Suppressor macrophage treated with lipopolysaccharide for 4 hours (primary cell): ENCODE measurements at places on chromosomes 2 and 18.

DNA sequence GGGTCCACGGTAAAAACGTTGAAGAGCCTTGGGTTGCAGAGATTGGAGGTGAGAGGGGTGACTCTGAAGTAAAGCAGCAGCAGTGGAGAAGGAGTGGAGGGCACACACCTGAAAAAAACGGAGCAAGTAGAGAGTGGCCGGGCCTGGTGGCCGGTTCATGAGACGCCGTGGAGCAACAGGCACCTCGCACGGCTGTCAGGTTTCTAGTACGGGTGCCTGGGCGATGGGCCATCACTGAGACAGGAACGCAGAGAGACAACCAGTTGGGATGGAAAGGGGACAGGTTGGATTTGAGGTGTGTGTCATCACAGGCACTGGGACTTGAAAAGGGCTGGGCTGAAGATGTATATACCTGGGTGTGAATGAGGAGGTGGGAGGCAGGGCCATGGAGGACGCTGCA lies 104.2 kb downstream of the MTCL1 start:
- DNase-seq = no peak

DNA sequence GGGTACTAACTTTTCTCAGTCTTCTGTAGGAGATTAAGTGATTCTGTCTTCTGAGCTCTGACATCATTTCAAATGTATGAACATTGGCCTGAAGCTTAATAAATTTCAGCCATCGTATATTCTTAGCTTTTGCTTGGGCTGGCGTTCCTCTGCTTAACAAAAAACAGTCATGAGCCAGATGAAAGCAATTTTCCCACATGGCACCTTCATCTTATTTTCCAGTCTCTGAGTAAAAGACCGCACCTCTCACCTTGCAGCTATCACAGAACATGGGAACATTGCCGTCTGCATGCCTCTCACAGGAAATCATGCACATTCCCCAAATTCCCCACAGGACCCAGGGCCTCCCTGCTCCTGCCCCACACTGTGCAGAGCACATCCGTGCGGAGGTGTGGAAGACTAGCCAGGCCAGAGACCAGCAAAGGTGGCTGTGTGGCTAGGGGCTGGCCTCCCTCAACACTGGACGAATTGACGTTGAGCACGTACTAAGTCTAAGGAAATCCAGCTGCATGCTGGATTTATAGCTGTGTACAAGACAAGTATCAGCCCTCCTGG lies 531.8 kb upstream of the ID2 start:
- DNase-seq = no peak

GRCh38 chr18:60060026-60060425 lies 160.2 kb downstream of the PMAIP1 start:
- DNase-seq = no peak

- DNase-seq = no peak
Measured at GRCh38 chr2:136212426-136213378, 94.8 kb upstream of the CXCR4 start.

DNA sequence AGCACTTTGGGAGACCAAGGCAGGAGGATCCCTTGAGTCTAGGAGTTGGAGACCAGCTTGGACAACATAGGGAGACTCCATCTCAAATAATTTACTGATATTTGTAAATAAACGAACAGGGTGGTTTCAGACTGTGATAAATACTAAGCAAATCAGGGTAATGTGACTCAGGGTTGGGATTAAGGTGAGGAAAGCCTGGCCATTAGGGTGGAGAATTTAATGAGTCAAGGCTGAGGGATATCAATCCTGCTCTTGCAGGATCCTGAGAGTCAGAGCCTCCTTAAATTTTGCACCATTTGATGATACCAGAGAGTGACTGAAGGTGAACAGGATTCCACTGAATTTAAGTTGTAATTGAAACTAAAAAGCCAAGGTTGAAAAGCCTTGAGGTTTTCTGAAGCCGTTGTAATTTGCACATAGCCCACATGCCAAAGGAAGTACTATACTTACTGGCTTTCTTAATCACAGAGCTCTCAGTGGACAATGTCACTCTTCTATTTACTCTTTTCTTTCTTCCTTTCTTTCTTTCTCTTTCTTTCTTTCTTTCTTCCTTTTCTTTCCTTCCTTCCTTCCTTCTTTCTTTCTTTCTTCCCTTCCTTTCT lies 28.6 kb upstream of the AP1S3 start:
- DNase-seq = no peak

- no peak for DNase-seq
Measured at GRCh38 chr2:134668821-134669220, 50.0 kb downstream of the TMEM163 start.

DNA sequence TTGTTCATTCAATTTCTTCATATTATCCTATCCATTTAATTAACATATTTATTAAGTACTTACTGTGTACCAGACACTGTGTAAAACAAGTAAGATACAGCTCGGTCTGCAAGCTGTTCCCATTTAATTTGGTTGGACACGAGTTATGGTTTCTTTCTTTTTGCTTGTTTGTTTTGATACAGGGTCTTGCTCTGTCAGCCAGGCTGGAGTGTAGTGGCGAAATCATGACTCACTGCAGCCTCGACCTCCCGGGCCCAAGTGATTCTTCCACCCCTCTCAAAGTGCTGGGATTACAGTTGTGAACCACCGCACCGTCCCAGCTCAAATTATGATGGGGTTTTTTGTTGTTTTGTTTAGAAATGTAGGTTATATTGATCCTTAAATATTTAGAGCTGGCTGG lies 9.0 kb downstream of the CYBRD1 start:
- peak; percentile 40 for DNase-seq

DNA sequence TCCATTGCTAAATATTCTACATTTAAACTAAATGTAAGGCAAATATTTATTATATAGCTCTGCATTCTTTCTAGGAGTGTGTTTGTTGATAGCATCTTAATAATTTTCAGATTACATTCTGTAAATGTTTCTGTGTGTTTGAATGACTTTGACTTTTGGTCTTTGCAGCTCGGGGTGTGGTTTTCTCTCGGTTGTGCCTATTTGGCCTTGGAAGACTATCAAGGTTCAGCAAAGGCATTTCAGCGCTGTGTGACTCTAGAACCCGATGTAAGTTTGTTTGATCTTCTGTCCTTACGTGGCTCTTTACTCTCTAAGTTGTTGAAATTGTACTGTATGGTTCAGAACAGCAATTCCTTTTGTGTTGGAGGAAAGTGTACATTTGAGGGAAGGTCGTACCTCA lies 149.9 kb downstream of the TTC27 start:
- no peak for DNase-seq

GRCh38 chr18:58139459-58140386 lies 95.7 kb downstream of the NEDD4L start:
- no peak for DNase-seq

GRCh38 chr2:77713412-77713811 lies 191.2 kb upstream of the LRRTM4 start:
- DNase-seq = no peak

DNA sequence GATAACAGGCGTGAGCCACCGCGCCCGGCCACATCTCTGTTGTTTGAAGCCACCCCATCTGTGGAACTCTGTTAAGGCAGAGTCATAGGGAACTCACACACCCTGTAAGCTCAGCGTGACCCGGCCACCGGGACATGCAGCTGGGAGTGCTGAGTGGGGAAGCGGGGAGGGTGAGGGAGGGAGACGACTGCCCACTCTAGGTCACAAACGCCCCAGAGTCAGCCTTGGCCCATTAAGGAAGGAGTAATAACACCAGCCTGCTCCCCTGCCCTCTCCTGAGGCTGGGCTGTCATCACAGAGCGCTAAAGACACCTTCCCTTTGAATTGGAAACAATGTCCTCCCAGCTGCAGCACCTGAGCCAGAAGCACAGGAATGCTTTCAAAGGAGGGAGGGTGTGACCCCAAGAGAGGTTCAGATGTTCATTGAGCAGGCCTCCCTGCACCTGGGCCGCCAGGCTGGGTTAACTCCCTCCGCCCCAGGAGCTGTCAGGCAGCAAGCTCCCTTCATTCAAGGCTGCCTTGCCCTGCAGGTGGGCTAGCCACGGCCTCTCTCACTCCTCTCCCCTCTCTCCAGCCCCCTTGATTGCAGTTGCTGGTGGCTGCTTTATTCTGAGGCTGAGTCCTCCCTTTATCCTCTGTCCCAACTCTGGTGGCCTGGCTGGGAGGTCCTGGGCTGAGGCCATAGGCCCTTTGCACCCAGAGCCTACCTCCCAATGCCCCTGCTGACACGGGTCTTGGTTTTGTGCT lies 77.2 kb upstream of the HPCAL1 start:
- no peak for DNase-seq

GRCh38 chr2:56123538-56123937 lies 60.3 kb upstream of the CCDC85A start:
- no peak for DNase-seq
